Panc1 (cell line): ENCODE measurements at places on chromosomes 7 and 10. TPM values are rescaled to one million over a fixed set of nuclear protein-coding genes. Genes with fewer than 3 reads are reported as not detected.

The SLIT1 gene
- total RNA-seq, result 2.6 TPM

The TACR2 gene
- 0.21 TPM for total RNA-seq

- H3K36me3 ChIP-seq, result no peaks in the 10 kb centered on the region
- H3K27ac ChIP-seq, result no peak overlapping the region
- DNase-seq, result peak; percentile 12
- H3K4me1 ChIP-seq, result no peaks in the 10 kb centered on the region
These were observed 256.7 kb downstream of the AGMO start for GRCh38 chr7:15305002-15305600.

DNA sequence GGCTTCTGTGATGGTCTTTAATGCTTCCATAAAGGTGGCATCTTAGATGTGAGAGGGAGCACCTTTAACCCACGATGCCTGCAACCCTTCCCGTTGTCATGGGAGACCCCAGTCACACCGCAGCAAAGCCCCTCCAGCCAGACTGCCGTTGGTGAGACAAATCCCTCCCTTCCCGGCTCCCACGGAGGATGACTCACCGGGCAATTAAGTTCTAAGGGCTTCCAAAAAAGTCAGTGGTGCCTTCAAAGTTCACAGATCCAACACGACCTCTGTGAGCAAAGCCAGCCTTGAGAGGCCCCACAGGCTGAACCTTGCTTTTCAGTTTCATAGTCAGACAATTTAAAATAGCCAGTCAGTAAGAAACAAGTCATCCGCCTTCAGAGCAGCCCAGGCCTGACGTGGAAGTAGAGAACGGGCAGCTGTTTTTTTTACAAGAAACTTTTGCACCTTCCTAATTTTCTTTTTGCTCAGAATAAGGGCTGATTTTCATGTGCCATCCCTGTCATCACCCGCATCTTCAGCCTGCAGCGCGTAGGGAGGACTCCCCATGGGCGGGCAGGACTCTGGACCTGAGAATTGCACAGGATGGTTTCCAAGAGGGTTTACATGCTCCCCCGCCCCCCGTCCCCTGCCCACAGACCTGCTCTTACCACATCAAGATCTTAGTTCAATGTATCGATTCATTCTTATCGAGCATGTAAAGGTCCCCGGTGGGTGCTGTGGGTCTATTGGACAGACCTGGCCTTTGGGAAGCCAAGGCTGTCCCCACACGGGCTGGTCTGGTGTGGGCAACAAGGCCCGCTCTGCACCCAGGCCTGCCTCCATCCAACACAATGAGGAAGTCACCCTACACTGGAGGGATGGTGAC lies 333.9 kb downstream of the DNAJB6 start:
- H3K4me1 ChIP-seq, result no peaks in the 10 kb centered on the region; the same call in 1 of the 2 replicates
- DNase-seq, result no peak
- H3K27me3 ChIP-seq, result no peaks in the 10 kb centered on the region
- H3K4me3 ChIP-seq, result no peak overlapping the region

The MCU gene
- total RNA-seq, result 31.6 TPM

GRCh38 chr7:121878918-121879464 lies 6.0 kb downstream of the PTPRZ1 start:
- no peak overlapping the region for H3K27ac ChIP-seq
- H3K27me3 ChIP-seq, result peaks cover 23% of the 10 kb centered on the region
- no peak for DNase-seq
- H3K4me1 ChIP-seq, result no peaks in the 10 kb centered on the region
- H3K4me3 ChIP-seq, result no peak overlapping the region
- no peaks in the 10 kb centered on the region; the same call in 1 of the 2 replicates for H3K36me3 ChIP-seq

GRCh38 chr10:33735464-33735923 lies 401.0 kb upstream of the NRP1 start:
- H3K36me3 ChIP-seq, result no peaks in the 10 kb centered on the region
- H3K4me1 ChIP-seq, result no peaks in the 10 kb centered on the region
- DNase-seq, result no peak
- no peak overlapping the region for H3K27ac ChIP-seq
- no peaks in the 10 kb centered on the region for H3K27me3 ChIP-seq
- no peak overlapping the region for H3K4me3 ChIP-seq

DNA sequence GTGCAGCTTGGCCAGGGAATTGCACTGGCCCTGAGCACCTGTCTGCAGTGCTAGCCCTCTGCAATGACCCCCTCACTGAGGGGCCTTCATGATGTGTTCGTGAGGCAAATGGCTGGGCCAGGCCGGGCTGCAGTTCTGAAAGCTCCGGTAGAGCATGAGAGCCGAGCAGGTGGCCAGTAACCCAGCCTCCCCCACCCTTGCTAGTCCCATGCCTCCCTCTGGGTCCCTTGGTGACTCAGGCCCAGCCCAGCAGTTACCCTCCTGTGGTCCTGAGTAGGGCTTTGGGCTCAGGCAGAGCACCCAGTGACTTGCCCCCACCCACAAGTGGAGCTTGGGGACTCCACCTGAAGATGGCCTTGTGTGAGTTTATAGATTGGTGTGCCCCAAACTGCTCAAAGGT lies 16.1 kb upstream of the CSGALNACT2 start:
- H3K4me3 ChIP-seq, result no peak overlapping the region
- H3K27me3 ChIP-seq, result no peaks in the 10 kb centered on the region
- no peak for DNase-seq
- H3K4me1 ChIP-seq, result no peaks in the 10 kb centered on the region
- no peaks in the 10 kb centered on the region for H3K36me3 ChIP-seq

GRCh38 chr7:100400656-100401055 lies 27.4 kb downstream of the PILRA start:
- no peaks in the 10 kb centered on the region for H3K4me1 ChIP-seq
- H3K27me3 ChIP-seq, result no peaks in the 10 kb centered on the region
- no peak for DNase-seq
- no peaks in the 10 kb centered on the region for H3K36me3 ChIP-seq
- no peak overlapping the region for H3K4me3 ChIP-seq

GRCh38 chr7:128366986-128367385 lies 5.5 kb upstream of the PRRT4 start:
- no peaks in the 10 kb centered on the region for H3K36me3 ChIP-seq
- peaks cover 24% of the 10 kb centered on the region for H3K27me3 ChIP-seq
- no peak overlapping the region for H3K27ac ChIP-seq
- DNase-seq, result no peak
- H3K4me3 ChIP-seq, result no peak overlapping the region

DNA sequence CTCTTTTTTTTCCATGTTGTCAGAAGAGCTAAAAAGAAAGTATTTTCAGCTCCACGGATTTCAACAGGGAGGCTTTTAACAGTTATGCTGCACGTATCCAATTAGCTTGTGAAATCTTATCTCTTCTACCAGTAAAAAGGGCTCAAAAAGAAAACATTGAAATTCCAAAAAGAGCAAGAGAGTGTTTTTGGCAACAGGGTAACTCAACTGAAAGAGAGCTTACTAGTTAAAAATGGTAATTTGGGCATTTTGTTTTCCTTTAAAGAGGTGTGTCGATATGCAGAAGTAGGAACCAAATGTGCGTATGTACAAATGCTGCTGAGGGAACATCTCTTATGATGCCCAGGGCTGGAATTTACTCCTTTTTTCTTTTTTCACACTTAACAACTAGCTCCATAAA lies 292.8 kb downstream of the PRKG1 start:
- no peaks in the 10 kb centered on the region for H3K36me3 ChIP-seq
- H3K27me3 ChIP-seq, result no peaks in the 10 kb centered on the region
- H3K4me1 ChIP-seq, result no peaks in the 10 kb centered on the region
- DNase-seq, result no peak
- H3K27ac ChIP-seq, result no peak overlapping the region
